Fibroblast of pulmonary artery (primary cell): ENCODE measurements at places on chromosomes 13 and 19.

- no peak for DNase-seq
Measured at GRCh38 chr13:51361106-51361505, 21.6 kb downstream of the SERPINE3 start.

DNA sequence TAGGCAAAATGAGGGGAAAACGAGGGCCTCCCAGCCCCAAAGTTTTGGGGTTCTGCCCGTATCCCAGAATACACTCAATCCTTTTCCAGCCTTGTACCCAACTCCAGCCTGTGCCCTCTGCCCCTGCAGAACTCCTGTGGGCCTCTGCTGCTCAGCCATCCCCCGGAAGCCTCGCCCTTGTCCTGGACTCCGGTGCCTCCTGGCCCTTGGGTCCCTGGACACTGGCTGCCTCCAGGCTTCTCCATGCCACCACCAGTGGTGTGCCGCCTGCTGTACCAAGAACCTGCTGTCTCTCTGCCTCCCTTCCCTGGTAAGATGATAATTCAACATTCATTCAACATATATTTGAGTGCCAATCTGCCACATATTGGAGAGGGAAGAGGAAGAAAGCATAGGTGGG lies 3.8 kb downstream of the DMRTC2 start:
- DNase-seq: no peak

DNA sequence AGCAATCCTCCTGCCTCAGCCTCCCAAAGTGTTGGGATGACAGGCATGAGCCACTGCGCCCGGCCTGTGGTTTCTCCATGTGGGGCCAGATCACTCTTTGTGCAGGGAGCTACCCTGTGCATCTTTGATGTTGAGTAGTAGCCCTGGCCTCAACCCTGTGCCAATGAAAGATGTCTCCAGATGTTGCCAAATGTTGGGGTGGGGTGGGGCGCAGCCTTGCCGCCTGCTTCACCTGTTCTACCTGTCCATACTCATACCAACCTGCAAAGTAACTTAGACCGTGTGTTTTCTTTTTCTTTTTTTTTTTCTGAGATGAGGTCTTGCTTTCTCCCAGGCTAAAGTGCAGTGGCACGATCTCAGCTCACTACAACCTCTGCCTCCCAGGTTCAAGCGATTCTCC lies 20.9 kb downstream of the IER2 start:
- no peak for DNase-seq

DNA sequence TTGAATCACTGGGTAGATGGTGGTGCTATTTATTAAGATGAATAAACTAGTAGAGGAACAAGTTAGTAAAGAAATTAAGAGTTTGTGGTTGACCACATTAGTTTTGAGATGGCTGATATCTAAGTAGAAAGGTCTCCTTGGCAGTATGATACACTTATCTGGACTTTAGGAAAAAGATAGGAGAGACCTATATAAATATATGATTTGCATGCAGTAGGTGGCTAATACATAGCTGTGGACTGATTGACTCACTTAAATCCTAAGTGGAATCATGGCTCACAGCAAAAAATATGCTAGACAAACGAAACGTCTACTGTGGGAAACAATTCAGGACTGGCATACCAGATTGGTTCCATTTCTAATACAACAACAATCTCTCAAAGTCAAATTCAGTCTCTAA lies 92.0 kb downstream of the CAB39L start:
- no peak for DNase-seq

- no peak for DNase-seq
Measured at GRCh38 chr13:73166204-73166603, 107.4 kb downstream of the KLF5 start.

GRCh38 chr13:86038490-86038889 lies 239.3 kb upstream of the SLITRK6 start:
- DNase-seq: no peak

DNA sequence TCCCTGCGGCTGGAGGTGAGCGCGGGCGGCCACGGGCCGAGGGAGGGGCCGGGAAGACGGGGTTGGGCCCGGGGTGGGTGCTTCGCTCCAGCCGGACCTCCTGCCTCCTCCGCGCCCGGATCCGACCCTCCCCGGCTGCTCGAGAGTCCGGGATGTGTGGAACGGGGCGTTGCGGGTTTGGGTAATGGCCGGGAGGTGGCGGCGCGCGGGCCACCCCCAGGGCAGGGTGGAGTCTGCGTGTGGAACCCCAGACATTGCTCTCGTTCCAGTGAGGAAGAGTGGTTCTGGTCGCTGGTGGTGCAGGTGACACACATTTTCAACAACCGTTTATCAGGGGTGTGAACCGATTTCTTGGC lies 38.8 kb downstream of the ARHGEF7 start:
- DNase-seq: no peak

- DNase-seq: peak; percentile 99
Measured at GRCh38 chr19:11346104-11346940, at the start of the genes CCDC159 and TMEM205. CCDC159 (plus strand) TSS chr19:11346519; CDS start chr19:11346607, 88 bp downstream. TMEM205 (minus strand) TSS chr19:11346268; CDS start chr19:11345619, 649 bp downstream.

GRCh38 chr19:17505223-17505622 lies 6.2 kb upstream of the PGLS start:
- DNase-seq: no peak
